ENCODE measurements at places on chromosomes 5 and 9. TPM values are rescaled to one million over a fixed set of nuclear protein-coding genes. Genes with fewer than 3 reads are reported as not detected.

DNA sequence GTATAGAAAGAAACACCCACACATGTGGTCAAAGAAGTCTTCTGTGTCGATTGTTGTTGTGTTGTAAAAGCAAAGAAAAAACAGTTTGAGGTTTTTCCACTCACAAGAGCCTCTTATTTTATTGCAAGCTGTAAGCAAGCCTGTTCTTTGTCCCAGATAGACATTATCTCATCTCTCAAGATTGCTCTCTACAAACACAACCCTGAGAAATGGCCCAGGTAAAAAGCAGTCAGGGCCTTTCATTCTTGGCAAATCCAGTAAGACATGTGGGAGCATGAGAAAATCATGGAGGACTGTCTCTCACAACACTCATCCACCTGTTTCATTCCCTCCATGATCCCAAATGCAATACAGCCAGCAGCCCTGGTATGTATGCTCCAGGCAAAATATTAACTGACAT is 286.6 kb upstream of the POU5F2 start:
- DNase-seq, result no peak

- no peak for DNase-seq
These were observed 171.8 kb downstream of the OLFM1 start for GRCh38 chr9:135259273-135259672.

- DNase-seq, result no peak
These were observed 28.5 kb upstream of the PUM3 start for GRCh38 chr9:2872250-2872930.

CYSRT1 gene
- 3.7 TPM for total RNA-seq

Data from OCI-LY7 (cell line).